Activated CD8-positive, alpha-beta T cell treated with anti-CD3 and anti-CD28 coated beads, Interleukin-2, amount 10 ng/mL, durations not matched to agents 7 days and 5 days (primary cell): ENCODE measurements at places on chromosomes 4 and X. TPM values are rescaled to one million over a fixed set of nuclear protein-coding genes. Genes with fewer than 3 reads are reported as not detected.

- H3K4me3 ChIP-seq: no peak overlapping the region
- H3K27ac ChIP-seq: no peak overlapping the region
- no peaks in the 10 kb centered on the region for H3K4me1 ChIP-seq
- no peak for DNase-seq
- no peaks in the 10 kb centered on the region for H3K36me3 ChIP-seq
Measured at GRCh38 chrX:16207634-16208033, 40.4 kb downstream of the MAGEB17 start.

DNA sequence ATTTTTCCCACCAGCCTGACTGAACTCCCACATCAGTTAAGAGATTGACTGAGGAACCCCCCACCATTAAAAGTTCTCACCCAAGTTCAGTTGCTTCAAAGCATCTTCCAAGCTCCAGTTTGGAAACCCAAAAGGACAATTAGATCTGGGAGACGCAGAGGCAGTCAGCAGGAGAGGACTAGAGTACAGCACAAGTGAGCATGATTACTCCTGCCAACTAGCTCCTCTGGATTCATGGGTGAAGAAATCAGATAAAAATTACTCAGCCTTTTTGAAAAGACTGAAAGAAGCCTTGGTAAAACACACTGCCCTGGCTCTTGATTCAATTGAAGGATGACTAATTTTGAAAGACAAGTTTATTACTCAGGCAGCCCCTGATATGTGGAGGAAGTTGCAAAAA, 297.5 kb downstream of the ADAM29 start:
- DNase-seq: no peak
- no peak overlapping the region for H3K4me3 ChIP-seq
- H3K27ac ChIP-seq: no peak overlapping the region
- no peaks in the 10 kb centered on the region for H3K36me3 ChIP-seq

NPY1R gene
- not detected for total RNA-seq

- H3K27me3 ChIP-seq: no peaks in the 10 kb centered on the region
- peaks cover 5% of the 10 kb centered on the region for H3K4me1 ChIP-seq
- H3K36me3 ChIP-seq: no peaks in the 10 kb centered on the region
- H3K27ac ChIP-seq: no peak overlapping the region
- no peak overlapping the region for H3K4me3 ChIP-seq
Measured at GRCh38 chr4:6050551-6050950, 32.3 kb upstream of the C4orf50 start.

- H3K4me3 ChIP-seq: no peak overlapping the region
- no peaks in the 10 kb centered on the region for H3K36me3 ChIP-seq
- no peak overlapping the region for H3K27ac ChIP-seq
Measured at GRCh38 chr4:141501931-141502330, 134.5 kb upstream of the IL15 start.

DNA sequence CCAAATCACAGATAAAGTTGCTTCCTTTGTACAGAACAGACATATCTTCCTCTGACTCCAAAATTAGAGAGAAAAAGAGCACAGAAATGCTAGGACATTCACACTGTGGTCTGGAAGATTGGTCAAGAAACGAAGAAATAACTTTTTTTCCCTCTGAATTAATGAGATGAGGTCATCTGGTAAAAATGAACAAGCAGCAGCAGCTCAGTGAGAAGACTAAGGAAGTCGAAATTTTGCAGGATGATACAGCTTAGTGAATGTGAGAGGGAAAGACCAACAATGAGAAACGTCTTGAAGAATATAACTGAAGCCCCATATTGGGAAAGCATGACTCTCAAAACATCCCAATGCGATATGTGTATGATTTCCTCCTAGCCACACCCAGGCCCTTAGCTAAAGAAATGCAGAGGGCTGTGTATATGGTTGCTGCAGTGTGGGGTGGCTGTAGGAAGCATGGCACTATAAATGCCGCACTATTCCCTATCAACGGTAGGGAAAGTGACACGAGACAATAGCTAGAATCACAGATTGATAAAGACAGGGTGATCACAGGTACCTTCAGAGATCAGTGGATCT, 208.6 kb downstream of the VEGFC start:
- H3K36me3 ChIP-seq: no peaks in the 10 kb centered on the region
- no peak overlapping the region for H3K27ac ChIP-seq
- H3K4me3 ChIP-seq: no peak overlapping the region

DNA sequence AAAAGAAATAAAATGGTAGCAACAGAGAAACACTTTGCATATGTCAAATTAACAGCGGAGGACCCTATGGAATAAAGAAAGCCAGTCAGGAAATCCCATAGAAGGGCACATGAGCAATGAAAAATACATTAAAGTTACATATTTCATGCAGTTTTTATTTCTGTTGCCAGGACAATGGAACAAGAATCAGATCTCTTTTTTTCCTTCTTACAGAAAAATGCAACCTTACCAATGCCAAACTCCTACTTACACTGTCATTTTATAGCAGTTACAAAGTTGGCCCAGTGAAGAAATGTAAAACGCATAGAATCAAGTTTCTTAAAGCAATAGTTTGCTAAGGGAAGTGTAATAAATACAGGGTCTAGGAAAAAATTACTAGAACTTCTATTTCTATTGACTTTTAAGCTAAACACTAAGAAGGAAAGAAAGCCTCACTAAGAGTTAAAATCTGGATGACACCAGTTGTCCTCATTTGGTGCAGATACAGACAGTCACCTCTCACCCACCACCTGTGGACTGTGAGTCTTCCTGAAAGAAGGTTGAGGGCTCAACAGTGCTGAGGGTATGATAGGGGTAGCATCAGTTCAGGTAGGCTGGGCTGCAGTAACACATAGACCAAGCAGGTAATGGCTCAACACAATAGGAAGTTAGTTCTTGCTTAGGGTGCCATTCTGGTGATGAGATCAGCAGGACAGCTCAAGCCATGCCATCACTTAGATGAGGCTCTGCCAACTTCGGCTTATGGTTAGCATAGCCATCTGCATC, 224.6 kb downstream of the ANAPC10 start:
- no peaks in the 10 kb centered on the region for H3K27me3 ChIP-seq
- no peak for DNase-seq
- no peaks in the 10 kb centered on the region for H3K4me1 ChIP-seq

- DNase-seq: no peak
- H3K27ac ChIP-seq: no peak overlapping the region
- no peak overlapping the region for H3K4me3 ChIP-seq
- no peaks in the 10 kb centered on the region for H3K4me1 ChIP-seq
Measured at GRCh38 chr4:18440527-18441202, 419.1 kb upstream of the LCORL start.

SULT1B1 gene
- total RNA-seq: 1.1 TPM

DNA sequence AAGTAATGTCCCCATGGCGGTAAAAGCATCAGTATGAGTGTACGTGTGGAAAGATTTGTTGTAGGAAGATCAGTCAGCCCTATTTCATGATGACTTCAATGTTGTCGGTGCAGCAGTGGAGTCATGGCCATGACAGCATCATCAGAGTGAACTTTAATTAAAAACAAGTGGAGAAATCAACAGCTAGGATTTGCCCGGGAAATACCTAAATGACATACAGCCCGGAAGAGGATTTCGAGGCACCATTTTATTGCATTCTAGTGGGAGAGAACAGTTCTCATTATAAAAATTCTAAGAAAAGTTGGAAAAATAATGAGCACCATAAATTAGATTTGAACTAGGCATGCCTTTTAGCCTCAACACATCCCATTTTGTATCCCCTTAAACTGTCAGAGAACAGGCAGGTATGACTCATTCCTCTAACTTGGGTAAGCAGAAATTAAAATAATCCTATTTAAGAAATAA, 170.1 kb downstream of the SHROOM3 start:
- DNase-seq: no peak
- H3K36me3 ChIP-seq: no peaks in the 10 kb centered on the region
- H3K4me1 ChIP-seq: no peaks in the 10 kb centered on the region
- peaks cover 3% of the 10 kb centered on the region for H3K27me3 ChIP-seq

DNA sequence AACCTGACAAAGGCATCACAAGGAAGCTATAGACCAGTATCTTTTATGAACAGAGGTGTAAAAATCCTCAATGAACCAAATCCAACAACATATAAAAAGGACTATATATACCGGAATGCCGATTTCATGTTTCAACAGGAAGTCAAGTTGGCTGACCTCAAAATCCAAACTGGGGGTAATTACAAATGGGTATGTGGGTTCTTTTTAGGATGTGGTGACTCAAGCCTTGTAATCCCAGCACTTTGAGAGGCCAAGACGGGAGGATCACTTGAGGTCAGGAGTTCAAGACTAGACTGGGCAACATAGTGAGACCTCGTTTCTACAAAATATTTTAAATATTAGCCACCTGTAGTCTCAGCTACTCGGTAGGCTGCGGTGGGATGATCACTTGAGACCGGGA, 10.4 kb downstream of the PRSS48 start:
- DNase-seq: no peak
- no peaks in the 10 kb centered on the region for H3K36me3 ChIP-seq
- no peak overlapping the region for H3K27ac ChIP-seq
- H3K27me3 ChIP-seq: no peaks in the 10 kb centered on the region
- H3K4me3 ChIP-seq: no peak overlapping the region
- no peaks in the 10 kb centered on the region for H3K4me1 ChIP-seq

DNA sequence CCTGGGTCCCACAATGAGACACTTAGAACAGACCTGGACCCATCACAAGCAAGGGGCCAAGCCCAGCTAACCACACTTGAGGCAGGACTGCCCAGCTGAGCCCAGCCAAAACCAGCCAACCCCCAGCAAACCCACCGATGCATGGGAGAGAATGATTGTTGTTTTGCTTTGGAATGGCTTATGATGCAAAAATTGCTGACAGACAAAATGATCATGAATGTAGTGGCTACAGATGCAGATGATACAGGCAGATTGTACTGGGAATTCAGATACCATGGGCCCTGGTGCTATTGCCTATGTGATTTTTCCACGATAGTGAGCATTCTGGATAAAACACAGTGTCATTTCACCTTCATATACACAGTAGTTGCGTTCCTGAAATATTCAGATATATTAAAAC, 9.0 kb upstream of the ZCCHC4 start:
- no peaks in the 10 kb centered on the region for H3K4me1 ChIP-seq
- no peak for DNase-seq
- peaks cover 12% of the 10 kb centered on the region for H3K27me3 ChIP-seq
- no peaks in the 10 kb centered on the region for H3K36me3 ChIP-seq
- no peak overlapping the region for H3K4me3 ChIP-seq

CCSER1 gene
- total RNA-seq: not detected

DNA sequence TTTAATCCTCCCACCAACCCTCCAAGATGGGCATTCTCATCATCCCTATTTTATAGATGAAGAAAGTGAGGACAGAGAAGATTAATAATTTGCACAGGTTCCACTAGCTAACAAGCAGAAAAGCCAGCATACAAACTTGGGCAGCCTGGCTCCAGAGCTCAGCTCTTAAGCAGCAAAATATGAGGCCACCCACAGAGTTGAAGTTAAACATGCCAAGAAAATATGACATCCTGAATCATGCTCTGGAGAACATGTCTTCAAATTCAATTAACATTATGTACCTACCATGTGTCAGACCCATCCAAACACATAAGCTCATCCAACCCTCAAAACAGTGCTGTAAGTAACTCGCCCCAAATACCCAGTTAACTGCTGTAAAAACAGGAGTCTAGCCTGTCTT, 33.9 kb downstream of the USP46 start:
- no peak overlapping the region for H3K4me3 ChIP-seq
- H3K36me3 ChIP-seq: no peaks in the 10 kb centered on the region
- no peaks in the 10 kb centered on the region for H3K27me3 ChIP-seq
- H3K27ac ChIP-seq: no peak overlapping the region
- no peaks in the 10 kb centered on the region for H3K4me1 ChIP-seq

GRCh38 chrX:47172971-47173792, 20.4 kb upstream of the UBA1 start:
- no peak overlapping the region for H3K4me3 ChIP-seq
- no peaks in the 10 kb centered on the region for H3K27me3 ChIP-seq
- H3K27ac ChIP-seq: no peak overlapping the region
- DNase-seq: no peak
- H3K36me3 ChIP-seq: peaks cover 27% of the 10 kb centered on the region
- peaks cover 3% of the 10 kb centered on the region for H3K4me1 ChIP-seq

DNA sequence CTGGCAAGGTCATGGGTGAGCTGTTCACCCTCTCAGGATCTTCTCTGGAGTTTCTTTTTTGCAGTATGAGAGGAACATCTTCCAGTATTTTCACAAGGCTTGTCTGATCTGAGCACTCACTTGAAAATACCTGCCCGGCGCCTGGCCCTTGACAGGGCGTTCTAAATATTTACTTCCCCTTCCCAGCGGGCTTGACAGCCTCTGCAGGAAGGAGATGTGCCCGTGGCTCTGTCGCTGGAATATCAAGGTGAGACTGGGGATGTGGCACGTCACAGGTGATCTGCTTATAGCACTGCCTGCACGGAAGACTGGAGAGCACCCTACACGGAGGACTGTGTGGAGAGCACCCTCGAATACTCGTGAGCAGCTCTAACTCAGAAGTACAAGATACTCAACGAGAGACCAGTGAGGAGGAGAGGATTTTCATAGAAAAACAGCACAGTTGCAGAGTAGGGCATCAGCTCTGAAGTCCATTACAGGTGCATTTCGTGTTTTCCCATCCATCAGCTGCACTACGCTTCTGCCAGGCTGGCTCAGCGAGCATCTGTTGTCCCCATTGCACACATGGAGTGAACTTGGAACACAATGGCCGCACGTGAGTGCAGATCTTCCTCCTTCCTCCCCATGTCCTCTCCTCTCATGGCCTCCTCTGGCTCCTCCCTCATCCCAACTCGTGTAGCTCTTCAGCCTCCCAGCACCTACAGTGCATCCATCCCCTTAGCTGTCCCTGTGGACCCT, 32.1 kb downstream of the ZBTB49 start:
- no peak overlapping the region for H3K27ac ChIP-seq
- no peak overlapping the region for H3K4me3 ChIP-seq
- H3K27me3 ChIP-seq: no peaks in the 10 kb centered on the region
- no peak for DNase-seq
- no peaks in the 10 kb centered on the region for H3K4me1 ChIP-seq

GRCh38 chr4:66639361-66639760, 905.9 kb downstream of the CENPC start:
- no peak for DNase-seq
- no peaks in the 10 kb centered on the region for H3K27me3 ChIP-seq
- H3K4me3 ChIP-seq: no peak overlapping the region
- no peak overlapping the region for H3K27ac ChIP-seq

DNA sequence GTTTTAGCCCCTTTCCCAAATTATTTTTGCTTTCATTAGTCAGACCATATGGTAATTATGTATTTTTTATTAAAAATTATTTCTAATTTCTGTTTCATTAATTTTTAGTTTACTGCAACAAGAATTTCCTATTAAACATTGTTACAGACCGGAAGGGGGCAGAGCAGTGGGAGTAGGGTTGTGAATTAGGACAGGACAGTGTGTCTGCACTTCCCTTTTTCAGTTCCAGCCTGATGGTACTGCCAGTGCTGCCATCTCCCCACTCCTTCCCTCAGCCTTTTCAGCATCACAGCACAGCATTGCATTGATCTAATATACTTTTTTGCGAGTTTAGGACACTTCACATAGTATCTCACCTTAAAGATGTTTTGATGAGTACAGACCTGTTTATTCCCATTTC, 76.5 kb downstream of the STIM2 start:
- no peak overlapping the region for H3K4me3 ChIP-seq
- no peak for DNase-seq
- no peaks in the 10 kb centered on the region for H3K27me3 ChIP-seq
- H3K36me3 ChIP-seq: peaks cover 18% of the 10 kb centered on the region

LRIT3 gene
- total RNA-seq: 0.16 TPM
